ENCODE measurements at places on chromosomes 11 and 22.
A peak's percentile ranks its signal among the peaks of the same experiment; 100 is the strongest.

GRCh38 chr22:22407061-22407460 lies 101.5 kb downstream of the ZNF280B start:
- DNase-seq: no peak

GRCh38 chr11:31871310-31872075 lies 60.4 kb upstream of the PAX6 start:
- DNase-seq: no peak

DNA sequence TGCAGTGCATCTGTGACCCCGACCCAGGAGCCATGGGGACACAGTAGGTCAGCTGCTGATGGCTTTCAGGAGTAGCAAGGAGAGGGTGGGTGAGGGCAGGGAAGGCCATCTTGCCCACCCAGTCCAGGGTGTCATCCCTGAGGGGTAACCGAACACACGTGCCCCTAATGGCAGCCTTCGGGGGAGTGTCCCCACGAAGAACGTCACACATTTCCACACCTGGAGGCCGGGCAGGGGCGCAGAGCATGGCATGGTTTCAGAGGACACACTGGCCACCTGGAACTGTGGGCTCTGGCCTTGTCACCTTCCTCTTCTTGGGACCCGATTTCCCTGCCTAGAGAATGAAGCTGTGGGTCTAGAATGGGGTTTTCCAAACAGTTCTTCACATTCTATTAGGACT lies 19.4 kb upstream of the BAIAP2L2 start:
- DNase-seq: no peak

DNA sequence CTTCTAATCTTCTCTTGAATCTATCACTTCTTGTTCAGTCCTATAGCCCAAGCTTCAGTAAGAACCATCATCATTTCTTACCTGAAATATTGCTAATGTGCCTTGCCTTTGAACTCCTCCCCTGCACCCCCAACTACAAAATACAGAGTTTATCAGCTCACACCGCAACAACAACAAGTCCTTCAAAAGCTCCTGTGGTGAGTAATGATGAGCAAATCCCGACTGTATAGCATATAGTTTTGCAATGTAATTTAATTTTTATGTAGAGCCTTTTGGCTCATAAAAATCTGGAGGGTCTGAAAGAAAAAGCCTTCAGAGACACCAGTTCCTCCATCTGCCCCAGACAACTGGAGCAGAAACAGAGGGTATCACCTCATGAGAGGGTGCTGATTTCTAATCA lies 124.7 kb downstream of the ARHGAP32 start:
- no peak for DNase-seq

DNA sequence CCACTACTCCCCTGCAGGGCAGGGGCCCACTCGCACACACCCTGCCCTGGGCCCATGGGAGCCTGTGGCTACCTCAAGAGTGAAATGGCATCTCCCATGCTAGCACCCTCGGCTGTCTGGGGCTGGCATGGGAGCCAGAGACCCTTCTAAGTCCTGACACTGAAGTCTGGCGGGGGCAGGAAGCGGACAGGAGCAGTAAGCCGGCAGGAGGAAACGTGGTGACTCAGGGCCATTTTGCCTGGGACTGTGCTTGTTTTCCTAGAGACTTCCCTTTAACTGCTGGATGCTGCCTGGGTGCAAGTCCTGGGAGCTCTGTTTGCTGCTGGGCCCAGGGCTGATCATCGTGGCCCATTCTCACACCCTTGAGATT lies 16.8 kb downstream of the RELT start:
- DNase-seq: no peak

DNA sequence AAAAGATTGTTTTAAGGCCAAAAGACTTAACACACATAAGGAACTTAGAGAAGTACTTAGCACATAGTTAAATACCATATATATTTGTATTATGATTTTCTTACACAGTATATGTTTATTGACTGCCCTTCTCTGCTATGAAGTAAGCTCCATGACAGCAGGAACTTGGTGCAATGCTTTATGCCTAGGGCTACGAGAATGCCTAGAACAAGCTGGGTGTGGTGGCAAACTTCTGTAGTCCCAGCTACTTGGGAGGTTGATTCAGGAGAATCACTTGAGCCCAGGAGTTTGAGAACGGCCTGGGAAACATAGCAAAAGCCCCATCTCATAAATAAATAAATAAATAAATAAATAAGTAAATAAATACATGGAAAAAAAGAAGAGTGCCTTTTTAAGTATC lies 1.9 kb downstream of the SLC5A12 start:
- DNase-seq: no peak

- peak; percentile 48 for DNase-seq
Measured at GRCh38 chr11:101914341-101914737, 471 bp upstream of the CEP126 start.

GRCh38 chr11:130315354-130315970 lies 745 bp upstream of the ZBTB44 start:
- no peak for DNase-seq

DNA sequence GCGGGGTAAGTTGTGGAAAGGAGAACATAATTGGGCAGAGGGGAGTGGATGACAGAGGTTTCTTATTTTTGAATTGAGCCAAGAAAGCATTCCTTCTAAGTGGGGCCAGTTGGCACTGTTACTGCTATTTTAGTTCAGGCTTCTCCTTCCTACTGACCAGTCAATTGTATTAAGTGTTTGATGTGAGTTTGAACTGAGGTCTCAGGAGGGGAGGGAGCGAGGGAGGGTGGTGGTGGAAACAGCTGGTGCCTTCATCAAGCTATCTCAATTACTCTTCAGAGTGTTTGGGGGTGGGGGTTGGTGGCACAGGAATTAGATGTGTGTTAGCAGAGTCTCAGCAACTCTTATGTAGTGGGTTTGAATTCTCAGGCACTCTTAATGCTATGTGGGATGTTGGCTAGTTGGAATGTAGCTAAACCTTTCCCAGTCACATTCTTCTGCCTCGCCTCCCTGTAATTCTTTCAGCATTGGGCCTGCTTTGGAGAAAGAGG lies 14.5 kb downstream of the CTNND1 start:
- no peak for DNase-seq

- no peak for DNase-seq
Measured at GRCh38 chr11:118018401-118018800, 32.2 kb downstream of the IL10RA start.

GRCh38 chr11:111808063-111808588 lies 41.9 kb upstream of the PPP2R1B start:
- no peak for DNase-seq

GRCh38 chr11:113885897-113886296 lies 10.5 kb upstream of the USP28 start:
- no peak for DNase-seq

DNA sequence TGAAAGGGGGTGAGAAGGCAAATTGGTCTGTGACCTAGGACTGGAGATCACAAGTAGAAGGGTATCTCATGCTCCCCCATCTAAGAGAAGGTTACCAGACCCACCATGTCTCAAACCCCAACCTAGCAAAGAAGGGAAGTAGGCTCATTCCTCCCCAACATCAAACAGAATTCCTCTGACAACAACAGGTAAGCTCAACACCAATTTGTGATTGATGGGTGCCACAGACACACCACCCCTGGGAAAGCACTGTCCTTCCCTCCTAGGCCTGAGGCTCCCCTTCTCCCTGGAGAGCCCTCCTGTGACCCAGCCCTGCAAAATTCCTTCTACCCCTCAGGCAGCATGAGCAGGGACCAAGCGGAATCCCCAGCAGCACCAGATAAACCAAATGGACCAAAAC lies 154.3 kb downstream of the BUD13 start:
- DNase-seq: no peak

DNA sequence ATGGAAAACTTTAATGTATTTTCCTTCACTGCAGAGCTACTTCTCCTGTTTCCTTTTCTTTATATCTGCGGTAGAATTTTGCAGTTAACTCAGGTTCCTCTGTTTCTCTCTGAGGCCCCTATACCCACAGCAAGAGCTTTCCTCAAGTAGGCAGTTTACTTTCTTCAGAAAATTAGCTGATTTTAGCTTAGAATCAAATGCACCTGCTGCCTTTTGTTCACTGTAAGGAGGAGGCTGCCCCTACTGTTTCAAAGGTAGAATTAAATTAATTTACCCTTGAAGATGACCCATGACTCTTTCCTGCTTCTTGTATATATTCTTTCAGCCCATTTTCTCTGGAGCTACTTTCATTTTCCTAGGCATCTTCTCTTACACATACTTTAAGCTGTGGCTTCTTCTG lies 68.7 kb upstream of the GDPD4 start:
- no peak for DNase-seq

- DNase-seq: no peak
Measured at GRCh38 chr11:22163394-22163797, 29.5 kb upstream of the ANO5 start.

GRCh38 chr11:86910592-86910991 lies 44.6 kb downstream of the FZD4 start:
- no peak for DNase-seq
